ENCODE measurements at places on chromosomes 11 and 22. TPM values are rescaled to one million over a fixed set of nuclear protein-coding genes. Genes with fewer than 3 reads are reported as not detected.
A peak's percentile ranks its signal among the peaks of the same experiment; 100 is the strongest.

Gene OR52I1
- not detected for total RNA-seq

Gene ANO3
- total RNA-seq: 0.57 TPM

Gene ANKRD49
- 11.8 TPM for total RNA-seq

Gene MS4A15
- 150 TPM for total RNA-seq

GRCh38 chr11:61853698-61854169, 25.6 kb downstream of the FADS2 start:
- H3K4me1 ChIP-seq: no peaks in the 10 kb centered on the region
- no peak overlapping the region for H3K4me3 ChIP-seq
- H3K27ac ChIP-seq: no peak overlapping the region
- peaks cover 59% of the 10 kb centered on the region for H3K36me3 ChIP-seq
- no peaks in the 10 kb centered on the region for H3K27me3 ChIP-seq

DNA sequence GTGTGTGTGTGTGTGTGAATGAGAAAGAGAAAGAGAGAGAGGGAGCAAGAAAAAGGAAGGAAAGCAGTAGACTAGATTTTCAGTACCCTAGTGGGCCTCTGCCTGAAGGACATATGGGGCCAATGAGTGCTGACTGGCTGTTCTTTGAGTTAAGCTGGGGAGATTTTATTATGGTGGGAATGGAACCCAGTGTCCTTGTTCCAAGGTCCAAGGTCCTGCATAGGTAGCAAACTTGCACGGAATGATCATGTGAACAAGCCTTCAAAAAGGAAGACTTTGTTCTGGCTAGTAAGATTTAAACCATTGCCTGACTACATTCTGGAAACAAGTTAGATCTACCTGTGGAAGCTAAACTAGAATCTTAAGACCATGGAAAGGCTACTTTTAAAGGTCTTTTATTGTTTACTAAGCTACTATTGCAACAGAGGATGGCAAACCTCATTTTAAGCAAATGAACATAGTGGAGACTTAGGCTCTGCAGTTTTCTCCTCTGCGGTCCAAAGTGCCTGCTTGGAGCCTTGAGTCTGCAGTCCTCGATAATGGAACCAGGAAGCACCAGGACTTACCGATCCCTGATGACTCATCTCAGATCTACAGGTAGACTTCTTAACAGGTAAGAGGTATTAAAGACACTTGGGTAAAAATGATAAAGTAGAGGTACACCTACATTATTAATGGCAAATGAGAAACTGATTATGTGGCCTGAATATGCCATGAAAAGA, 10.2 kb upstream of the GRAMD1B start:
- H3K27me3 ChIP-seq: no peaks in the 10 kb centered on the region
- no peak overlapping the region for H3K4me3 ChIP-seq
- no peak for DNase-seq
- H3K27ac ChIP-seq: no peak overlapping the region
- H3K36me3 ChIP-seq: no peaks in the 10 kb centered on the region

DNA sequence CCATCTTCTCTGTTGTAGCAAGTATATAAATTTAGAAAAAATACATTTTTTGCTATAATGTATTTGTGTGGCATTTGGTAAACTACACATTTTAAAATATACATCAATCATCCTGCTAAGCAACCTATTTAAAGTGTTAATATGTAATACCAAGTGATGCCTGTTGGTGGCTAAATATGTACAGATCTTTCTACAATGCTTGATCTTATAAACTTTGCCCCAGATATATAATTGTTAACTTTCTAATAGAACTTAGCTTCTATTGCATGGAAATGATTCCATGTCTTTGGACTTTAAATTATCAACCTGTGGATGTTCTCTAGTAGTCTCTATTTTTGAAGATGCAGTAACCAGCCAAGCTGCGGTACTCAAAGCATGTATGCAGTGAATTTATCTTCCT, 1260.4 kb upstream of the RAG2 start:
- no peak overlapping the region for H3K27ac ChIP-seq
- H3K4me3 ChIP-seq: no peak overlapping the region
- no peaks in the 10 kb centered on the region for H3K27me3 ChIP-seq

DNA sequence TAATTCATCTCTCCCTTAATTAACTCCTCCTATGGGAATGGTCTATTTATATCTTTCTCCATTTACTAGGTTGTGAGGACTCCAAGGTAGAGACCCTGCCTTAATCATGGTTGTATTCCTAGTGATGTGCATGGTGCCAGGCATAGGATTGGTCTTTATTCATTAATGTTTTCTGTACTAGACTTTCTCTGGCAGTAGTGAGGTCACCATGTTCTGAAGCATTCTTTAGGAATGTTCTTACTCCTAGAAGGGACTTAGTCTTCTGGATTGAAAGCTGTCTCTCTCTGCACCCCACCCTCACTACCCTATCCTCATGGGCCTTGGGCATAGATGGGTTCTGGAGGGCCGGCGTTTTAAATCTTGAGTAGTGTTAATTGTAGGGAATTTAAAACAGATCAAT, 10.6 kb upstream of the INSC start:
- no peak overlapping the region for H3K4me3 ChIP-seq
- no peaks in the 10 kb centered on the region for H3K36me3 ChIP-seq
- no peak overlapping the region for H3K27ac ChIP-seq
- DNase-seq: no peak
- no peaks in the 10 kb centered on the region for H3K27me3 ChIP-seq

DNA sequence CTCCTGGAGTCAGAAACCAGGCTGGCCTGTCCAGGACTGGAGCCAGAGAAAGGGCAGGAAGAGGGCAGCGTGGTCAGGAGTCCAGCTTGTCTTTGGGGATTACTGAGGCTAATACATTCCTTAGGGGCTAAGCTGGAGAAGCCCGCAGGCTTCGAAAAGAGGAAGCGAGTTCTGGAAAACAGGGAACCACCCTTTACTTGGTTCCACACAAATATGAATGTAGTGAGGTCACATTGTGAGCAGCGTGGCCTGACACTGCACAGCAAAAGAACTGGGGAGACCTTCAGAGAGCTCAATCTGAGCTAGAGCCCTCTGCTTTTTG, 132.3 kb downstream of the CEP164 start:
- H3K36me3 ChIP-seq: no peaks in the 10 kb centered on the region
- H3K4me1 ChIP-seq: no peaks in the 10 kb centered on the region
- H3K27me3 ChIP-seq: no peaks in the 10 kb centered on the region

DNA sequence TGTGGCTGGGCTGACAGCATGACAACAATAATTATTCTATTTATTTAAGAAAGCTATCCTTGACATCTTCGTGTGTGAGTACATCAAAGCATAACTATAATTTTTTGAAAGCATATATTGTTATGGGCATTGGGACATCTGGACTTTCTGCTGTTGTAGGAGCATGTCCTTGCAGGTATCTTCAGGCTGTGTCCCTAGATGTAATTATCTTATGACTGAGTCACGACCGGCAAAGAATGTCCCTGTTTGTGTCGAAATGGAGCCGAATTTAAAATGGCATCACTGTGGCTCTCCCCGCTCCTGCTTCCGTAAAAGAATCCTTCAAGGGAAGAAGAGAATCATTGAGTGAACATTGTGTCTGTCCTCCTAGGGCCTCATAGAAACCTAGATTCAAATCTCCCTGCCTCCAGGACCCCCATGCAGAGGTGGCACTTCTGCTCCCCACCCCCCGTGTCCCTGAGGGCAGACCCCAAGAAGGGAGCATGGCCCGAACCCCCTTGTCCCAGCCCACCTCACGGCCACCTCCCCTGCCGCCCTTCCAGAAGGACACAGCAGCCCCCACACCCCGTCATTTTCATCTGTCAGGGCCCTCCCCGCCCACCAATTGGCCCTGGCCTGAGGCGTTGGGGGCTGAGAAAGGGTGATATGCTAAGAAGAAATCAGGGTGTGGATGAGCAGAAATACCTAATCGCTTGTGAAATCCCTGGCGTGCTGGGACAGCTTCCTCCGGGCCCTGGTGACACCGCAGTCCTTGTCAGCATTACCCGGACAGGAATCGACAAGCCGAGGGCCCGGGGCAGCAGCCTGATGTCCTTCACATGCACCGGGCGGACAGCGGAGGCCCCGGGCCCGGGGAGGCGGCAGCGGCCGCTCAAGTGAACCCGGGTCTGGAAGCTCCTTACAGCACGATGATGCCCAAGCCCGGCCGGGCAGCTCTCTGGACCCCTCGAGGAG, 48.6 kb upstream of the SLC22A12 start:
- H3K4me3 ChIP-seq: no peak overlapping the region
- no peaks in the 10 kb centered on the region for H3K27me3 ChIP-seq
- H3K36me3 ChIP-seq: no peaks in the 10 kb centered on the region
- no peak overlapping the region for H3K27ac ChIP-seq
- H3K4me1 ChIP-seq: no peaks in the 10 kb centered on the region

DNA sequence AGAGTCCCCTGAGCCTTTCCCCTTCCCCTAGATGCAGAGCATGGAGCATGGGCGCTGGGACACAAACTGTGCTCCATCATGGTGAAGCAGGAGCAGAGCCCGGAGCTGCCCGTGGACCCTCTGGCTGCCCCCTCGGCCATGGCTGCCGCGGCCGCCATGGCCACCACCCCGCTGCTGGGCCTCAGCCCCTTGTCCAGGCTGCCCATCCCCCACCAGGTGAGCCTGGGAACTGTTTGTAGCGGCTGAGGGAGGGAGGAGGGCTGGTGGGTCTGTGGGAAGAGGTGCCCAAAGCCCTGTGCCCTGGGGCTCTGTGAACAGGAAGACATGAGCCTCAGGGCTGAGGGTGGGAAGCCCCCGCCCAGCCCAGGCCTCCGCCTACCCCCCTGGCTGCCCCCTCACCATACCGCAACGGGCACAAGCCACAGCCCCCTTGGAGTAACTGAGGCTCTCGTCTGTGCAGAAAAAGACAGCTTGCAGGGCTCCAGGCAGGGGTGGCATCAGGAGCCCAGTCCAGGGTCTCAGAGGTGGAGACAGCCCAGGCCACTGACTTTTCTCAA, 30.4 kb downstream of the CREB3L1 start:
- no peak overlapping the region for H3K27ac ChIP-seq
- no peaks in the 10 kb centered on the region for H3K27me3 ChIP-seq
- H3K36me3 ChIP-seq: peaks cover 10% of the 10 kb centered on the region
- no peak for DNase-seq
- H3K4me3 ChIP-seq: no peak overlapping the region

- no peak for DNase-seq
- H3K36me3 ChIP-seq: no peaks in the 10 kb centered on the region
- no peaks in the 10 kb centered on the region for H3K4me1 ChIP-seq
These were observed at the start of gene TBX10 for GRCh38 chr11:67639438-67639859. Gene TBX10, minus strand, starts transcription at chr11:67639763. Its CDS starts 291 bp downstream, at chr11:67639472.

- H3K4me1 ChIP-seq: no peaks in the 10 kb centered on the region
- H3K27me3 ChIP-seq: no peaks in the 10 kb centered on the region
- DNase-seq: no peak
- no peak overlapping the region for H3K27ac ChIP-seq
These were observed 38.2 kb downstream of the FAM168A start for GRCh38 chr11:73559743-73560142.

- H3K36me3 ChIP-seq: no peaks in the 10 kb centered on the region
- DNase-seq: no peak
- H3K4me3 ChIP-seq: no peak overlapping the region
- no peak overlapping the region for H3K27ac ChIP-seq
These were observed 62.9 kb upstream of the WNT11 start for GRCh38 chr11:76269247-76269646.

DNA sequence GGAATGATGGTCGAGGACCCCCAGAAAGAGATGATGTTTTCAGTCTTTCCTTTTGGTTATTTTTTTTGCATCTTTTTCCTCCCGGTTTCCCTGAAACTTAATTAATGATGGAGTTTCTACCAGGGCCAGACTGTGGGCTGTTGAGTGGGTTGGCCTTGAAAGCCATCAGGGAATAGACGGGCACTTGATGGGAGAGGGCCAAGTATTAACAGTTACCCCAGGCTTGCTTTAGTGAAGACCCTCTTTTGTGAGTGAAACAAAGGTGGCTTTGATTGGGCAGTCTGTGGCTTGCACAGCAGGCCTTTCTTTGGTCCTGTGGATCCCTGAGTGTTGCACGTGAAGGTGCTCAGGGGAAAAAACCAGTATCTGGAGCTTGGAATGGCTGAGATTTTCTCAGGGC, 56.9 kb downstream of the AMOTL1 start:
- no peak for DNase-seq
- peaks cover 11% of the 10 kb centered on the region for H3K36me3 ChIP-seq
- no peaks in the 10 kb centered on the region for H3K4me1 ChIP-seq
- H3K4me3 ChIP-seq: no peak overlapping the region

DNA sequence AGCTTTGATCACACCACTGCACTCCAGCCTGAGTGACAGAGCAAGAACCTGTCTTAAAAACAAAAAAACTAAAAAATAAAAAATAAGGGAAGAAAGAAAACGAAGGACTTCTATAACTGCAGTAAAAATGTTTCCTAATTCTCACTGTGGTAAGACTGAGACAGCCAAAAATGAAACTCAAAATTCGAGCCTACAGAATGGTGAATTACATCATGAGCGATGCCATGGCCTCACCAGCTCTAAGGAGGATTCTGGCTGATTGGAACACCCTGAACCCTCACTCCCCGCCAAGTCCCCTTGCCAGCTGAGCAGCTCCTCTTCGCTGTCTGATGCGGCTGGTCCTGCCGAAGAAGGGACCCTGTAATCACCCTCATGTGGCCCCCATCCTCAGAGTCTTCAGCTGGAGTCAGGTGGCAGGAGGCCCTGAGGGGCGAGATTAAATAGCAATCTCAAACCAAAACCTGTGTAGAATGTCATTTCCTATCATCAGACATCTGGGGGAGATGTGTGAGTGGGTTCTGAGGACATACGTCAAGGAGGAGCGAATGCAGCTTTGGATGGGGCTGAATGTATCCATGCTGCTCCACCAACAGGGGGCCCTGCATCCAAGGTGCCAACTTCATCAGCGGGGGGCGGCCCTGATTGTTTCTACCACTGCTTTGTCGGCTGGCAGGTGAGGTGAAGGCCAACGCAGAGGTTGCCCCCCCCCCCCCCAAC, 29.2 kb downstream of the PDGFB start:
- H3K4me3 ChIP-seq: no peak overlapping the region
- DNase-seq: peak; percentile 18
- no peak overlapping the region for H3K27ac ChIP-seq

GRCh38 chr11:87926250-87926970, 248.8 kb downstream of the RAB38 start:
- H3K27ac ChIP-seq: no peak overlapping the region
- H3K4me1 ChIP-seq: no peaks in the 10 kb centered on the region
- DNase-seq: no peak
- H3K36me3 ChIP-seq: no peaks in the 10 kb centered on the region
- H3K27me3 ChIP-seq: no peaks in the 10 kb centered on the region
- H3K4me3 ChIP-seq: no peak overlapping the region

GRCh38 chr22:38717244-38717643, 11.5 kb downstream of the GTPBP1 start:
- H3K27ac ChIP-seq: peak overlapping the region; percentile 77
- H3K4me3 ChIP-seq: no peak overlapping the region
- peaks cover 28% of the 10 kb centered on the region for H3K36me3 ChIP-seq
- no peaks in the 10 kb centered on the region for H3K27me3 ChIP-seq

- H3K27me3 ChIP-seq: no peaks in the 10 kb centered on the region
- no peak overlapping the region for H3K4me3 ChIP-seq
- no peaks in the 10 kb centered on the region for H3K36me3 ChIP-seq
- DNase-seq: peak; percentile 87
- H3K4me1 ChIP-seq: peaks cover 52% of the 10 kb centered on the region
These were observed 7.8 kb upstream of the NFAM1 start for GRCh38 chr22:42439821-42440674.

GRCh38 chr11:107116358-107116757, 98.1 kb upstream of the GUCY1A2 start:
- H3K36me3 ChIP-seq: no peaks in the 10 kb centered on the region
- no peak for DNase-seq
- no peak overlapping the region for H3K27ac ChIP-seq
- H3K4me1 ChIP-seq: no peaks in the 10 kb centered on the region
